Inflammatory macrophage treated with lipopolysaccharide for 4 hours (primary cell): ENCODE measurements at places on chromosomes 1 and 21.

DNA sequence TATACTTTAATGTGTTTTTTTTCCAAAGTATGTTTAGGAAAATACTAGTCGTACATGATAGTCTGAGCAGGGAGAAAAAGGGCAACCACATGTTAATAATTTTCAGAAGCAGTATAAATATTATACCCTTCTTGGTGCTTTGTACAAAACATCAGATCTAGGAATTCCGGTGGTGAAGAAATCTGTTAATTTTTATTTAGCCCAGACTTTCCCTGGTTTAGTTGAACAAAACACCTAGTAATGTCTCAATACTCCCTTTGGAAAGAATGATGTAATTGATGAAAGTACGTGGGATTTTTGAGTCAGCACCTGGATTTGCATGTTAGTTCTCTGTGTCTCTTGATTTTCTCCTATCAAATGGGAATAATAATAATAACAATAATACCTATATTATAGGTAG lies 38.4 kb upstream of the KCNK2 start:
- DNase-seq: no peak

DNA sequence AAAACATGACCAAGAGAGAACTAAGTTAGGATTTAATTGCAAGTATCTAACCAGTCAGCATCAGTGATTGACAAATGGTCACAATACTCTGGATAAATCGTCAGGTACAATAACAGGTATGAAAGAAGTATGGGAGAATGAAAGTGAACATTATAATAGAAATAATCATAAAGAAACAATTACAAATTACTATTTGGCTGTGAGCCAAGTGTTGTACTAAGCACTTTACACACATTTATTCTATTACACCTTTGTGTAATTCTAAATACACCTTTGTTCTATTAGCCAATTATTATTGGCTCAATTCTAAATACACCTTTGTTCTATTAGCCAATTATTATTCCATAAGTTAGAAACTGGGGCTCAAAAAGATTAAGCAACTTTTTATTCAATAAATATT lies 114.7 kb downstream of the KCNH1 start:
- no peak for DNase-seq

GRCh38 chr1:33878392-33878791 lies 14.5 kb downstream of the HMGB4 start:
- no peak for DNase-seq

DNA sequence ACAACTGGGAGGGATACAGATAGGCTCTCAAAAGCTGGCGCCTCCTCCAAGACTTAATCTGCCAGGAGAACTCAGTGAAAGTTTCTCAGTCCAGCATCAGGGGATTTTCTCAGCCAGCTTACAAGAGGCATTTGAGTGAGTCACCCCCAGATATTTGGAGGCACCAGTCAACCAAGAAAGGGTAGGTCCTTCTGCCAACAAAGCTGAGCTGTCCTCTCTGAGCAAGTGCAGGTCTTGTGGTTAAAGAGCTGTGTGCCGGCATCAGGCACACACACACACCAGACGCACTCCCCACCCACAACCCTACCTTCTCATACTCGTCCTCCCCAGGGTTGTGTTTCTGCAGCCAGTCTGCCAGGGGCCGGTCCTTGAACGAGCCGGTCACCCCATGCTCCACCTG lies 27.0 kb upstream of the PPP1R15B start:
- no peak for DNase-seq

GRCh38 chr1:43980255-43981134 lies 1.5 kb downstream of the B4GALT2 start:
- DNase-seq: no peak

DNA sequence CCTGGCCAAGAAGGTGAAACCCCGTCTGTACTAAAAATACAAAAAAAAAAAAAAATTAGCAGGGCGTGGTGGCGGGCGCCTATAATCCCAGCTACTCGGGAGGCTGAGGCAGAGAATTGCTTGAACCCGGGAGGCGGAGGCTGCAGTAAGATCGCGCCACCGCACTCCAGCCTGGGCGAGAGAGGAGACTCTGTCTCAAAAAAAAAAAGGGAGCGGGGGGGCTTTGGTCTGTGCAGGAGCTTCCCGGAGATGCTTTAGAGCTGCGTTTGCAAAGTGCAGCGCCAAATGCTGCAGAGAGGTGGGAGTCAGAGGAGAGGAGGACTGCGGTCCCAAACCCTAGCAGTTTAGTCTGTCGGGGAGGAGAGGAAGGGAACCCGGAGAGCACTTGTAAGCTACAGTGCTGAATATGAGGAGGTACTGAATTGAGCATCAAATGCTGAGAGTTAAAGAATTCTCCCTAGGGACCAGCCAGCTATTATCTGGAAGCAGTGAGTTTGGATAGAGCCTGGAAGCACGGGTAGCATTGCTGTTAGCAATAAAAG lies 569 bp downstream of the FALEC start:
- DNase-seq: no peak

GRCh38 chr1:212433577-212434462 lies 1.1 kb downstream of the NENF start:
- DNase-seq: no peak

GRCh38 chr1:94319319-94320102 lies 82.1 kb upstream of the ARHGAP29 start:
- DNase-seq: no peak

DNA sequence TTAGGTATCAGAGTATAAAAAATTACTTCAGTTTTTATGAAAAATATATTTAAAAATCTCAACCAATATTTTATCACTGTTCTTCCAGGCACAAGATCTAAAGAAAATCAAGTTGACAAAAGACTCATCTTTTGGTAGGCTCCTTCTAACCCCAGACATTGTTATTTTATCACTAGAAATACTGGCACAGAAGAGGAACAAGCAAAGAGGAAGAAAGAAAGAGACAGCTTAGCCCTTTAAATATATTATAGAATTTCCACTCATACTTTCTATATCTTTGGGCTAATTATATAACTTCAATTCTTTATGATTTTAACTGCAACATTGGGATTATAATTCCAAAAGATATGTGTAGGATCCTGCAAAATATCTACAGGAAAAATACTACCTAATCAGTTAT lies 32.4 kb downstream of the SPTA1 start:
- peak; percentile 26 for DNase-seq

GRCh38 chr1:38392861-38393260 lies 346.3 kb upstream of the POU3F1 start:
- peak; percentile 59 for DNase-seq

GRCh38 chr1:171801487-171801891 lies 20.0 kb downstream of the METTL13 start:
- DNase-seq: peak; percentile 27

- no peak for DNase-seq
Measured at GRCh38 chr21:41294548-41295231, 21.9 kb upstream of the FAM3B start.

DNA sequence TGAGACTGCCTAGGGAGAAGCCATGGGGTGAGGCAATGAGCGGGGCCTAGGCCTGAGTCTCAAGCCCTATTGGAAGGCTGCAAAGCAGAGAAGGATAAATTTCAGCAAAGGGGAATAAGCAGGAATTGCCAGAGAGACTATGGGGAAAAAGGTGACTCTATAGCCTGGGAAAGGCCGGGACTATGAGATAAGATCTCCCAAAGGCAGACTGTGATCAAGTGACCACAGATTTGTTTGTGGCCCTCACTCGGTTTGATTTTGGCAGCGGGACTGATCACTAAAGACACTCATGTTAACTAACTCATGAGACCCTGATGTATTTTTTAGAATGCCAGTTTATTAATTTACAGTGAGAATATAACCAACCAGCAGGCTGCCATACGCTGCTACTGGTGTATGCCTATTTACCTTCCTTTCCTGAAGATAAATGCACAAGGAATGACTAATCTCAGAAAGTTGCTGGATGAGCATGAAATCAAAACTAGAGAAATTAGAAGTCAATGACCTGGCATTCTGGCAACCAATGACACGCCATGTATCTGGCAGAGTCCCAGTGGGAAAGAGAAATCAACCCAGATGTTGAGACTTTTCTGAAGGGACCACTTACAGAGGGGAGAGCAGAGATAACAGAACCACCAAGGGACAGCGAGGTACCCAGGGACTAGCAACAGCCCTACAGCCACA lies 4.3 kb downstream of the HSF2BP start:
- DNase-seq: no peak

DNA sequence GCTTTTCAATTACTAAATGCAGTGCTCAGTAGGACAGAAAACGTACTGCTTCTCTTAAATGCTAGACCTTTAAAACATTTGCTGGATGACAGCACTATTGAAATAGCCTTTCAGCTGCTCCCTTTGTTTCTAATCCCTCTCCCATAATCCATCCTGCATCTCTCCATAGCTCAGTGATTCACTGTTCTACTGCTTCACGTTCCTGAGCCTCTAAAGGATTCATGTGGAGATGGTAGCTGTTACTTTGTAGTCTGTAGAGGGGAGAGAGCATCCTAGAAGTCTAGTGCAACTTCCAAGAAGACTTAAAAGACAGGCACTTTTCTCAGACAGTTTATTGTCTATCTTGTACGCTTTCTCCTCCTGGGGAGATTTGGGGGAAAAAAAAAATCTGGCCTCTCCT lies 51.4 kb downstream of the LRRC8B start:
- no peak for DNase-seq

GRCh38 chr1:38800720-38801671 lies 58.6 kb downstream of the RRAGC start:
- DNase-seq: no peak

DNA sequence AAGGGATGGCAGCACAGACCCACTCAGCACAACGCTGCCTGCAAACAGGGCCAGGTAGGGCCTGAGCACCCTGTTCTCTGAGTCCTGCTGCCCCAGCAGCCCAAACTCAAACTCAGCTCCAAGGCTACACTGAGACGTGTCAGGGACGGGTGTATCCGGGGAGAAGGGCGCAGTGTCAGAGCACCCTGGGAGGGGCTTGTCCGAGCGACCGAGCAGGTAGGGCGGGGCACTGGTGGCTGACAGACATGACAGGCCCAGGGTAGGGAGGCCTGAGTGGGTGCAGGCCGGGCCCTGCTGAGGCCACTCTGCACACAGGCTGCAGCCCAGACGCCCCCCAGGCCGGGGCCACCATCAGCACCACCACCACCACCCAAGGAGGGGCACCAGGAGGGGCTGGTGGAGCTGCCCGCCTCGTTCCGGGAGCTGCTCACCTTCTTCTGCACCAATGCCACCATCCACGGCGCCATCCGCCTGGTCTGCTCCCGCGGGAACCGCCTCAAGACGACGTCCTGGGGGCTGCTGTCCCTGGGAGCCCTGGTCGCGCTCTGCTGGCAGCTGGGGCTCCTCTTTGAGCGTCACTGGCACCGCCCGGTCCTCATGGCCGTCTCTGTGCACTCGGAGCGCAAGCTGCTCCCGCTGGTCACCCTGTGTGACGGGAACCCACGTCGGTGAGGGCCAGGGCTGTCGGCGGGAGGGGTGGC lies 5.5 kb downstream of the SCNN1D start:
- no peak for DNase-seq

GRCh38 chr1:234208791-234209190 lies 164.5 kb upstream of the COA6 start:
- no peak for DNase-seq

- no peak for DNase-seq
Measured at GRCh38 chr1:85554630-85555327, 25.8 kb upstream of the CCN1 start.

DNA sequence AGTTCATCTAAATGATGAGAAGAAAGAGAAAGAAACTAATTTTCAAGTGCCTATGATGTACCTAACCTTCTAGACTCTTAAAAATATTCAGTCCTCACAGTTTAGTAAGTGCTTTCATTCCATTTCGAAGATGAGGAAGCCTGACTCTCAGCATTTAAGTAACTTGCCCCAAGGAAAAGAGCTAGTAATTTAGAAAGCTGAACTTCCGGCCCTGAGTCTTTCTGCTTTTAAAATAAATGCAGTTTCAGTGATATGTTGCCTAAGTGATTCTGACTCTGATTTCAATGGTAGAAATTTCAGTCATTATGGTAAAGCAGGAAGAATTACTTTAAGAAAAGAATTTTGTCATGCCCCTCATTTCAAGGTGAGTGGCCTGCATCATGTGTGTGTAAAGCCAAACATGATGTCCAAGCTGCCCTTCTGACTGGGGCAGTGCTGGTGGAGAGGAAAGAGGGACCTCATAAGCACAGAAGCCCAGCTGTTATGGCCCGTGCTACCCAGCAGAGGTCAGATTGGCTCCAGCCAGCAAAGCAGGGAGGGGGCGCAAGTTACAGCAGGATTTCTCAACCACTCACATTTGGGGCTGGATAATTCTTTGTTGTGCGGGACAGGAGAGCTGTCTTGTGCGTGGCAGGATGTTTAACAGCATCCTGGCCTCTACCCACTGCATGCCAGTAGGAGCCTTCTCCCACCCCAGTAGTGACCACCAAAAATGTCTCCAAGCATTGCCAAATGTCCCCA lies 10.7 kb downstream of the ATP1A4 start:
- peak; percentile 62 for DNase-seq

GRCh38 chr1:10835822-10836421 lies 39.5 kb upstream of the CASZ1 start:
- DNase-seq: no peak

DNA sequence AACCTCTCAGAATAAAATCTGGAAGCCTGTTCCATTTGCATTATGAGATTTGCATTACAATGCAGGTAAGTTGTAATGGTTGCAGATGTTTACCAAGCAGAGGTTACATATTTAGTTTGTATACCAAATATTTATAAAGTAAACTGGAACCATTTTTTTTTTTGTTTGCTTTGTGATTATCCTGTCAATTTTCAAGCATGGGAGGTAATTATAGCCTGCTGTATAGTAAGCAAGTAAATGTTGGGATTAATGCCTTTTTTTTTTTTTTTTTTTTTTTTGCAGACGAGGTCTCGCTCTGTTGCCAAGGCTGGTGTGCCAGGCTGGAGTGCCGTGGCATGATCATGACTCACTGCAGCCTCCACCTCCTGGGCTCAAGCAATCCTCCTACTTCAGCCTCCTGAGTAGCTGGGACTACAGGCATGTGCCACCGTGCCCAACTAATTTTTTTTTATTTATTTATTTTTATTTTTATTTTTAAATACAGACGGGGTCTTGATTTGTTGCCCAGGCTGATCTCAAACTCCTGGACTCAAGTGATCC lies 21.0 kb downstream of the NFYC start:
- DNase-seq: no peak

- peak; percentile 59 for DNase-seq
Measured at GRCh38 chr21:31774031-31774430, 42.1 kb upstream of the SCAF4 start.

DNA sequence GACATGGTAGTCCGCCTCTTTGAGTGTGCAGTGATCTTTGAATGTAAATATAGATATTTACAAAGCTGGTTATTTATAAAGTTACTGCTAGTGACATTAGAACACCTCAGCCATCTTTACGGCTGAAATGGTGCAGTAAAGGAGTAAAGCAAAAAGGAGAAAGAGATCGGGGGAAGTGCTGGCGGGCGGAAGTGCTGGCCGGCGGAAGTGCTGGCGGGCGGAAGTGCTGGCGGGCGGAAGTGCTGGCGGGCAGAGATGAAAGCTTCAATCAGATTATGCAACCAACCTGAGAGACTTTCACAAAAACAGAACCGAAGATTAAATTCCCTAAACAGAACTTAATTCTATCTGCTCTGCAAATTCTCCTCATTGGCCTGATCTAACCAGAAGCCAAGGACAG lies 1.4 kb upstream of the OR14A16 start:
- DNase-seq: no peak

GRCh38 chr1:6281511-6282402 lies 20.9 kb upstream of the GPR153 start:
- DNase-seq: peak; percentile 30
